SK-N-SH (cell line): ENCODE measurements at places on chromosomes 6 and 20. TPM values are rescaled to one million over a fixed set of nuclear protein-coding genes. Genes with fewer than 3 reads are reported as not detected.
A peak's percentile ranks its signal among the peaks of the same experiment; 100 is the strongest.

GRCh38 chr6:44508646-44509045, 121.1 kb downstream of the CDC5L start:
- no peak for DNase-seq

The THBD gene
- polyA plus RNA-seq, result 0.13 and 0.33 TPM in 2 replicates

GRCh38 chr20:13170771-13171170, 50.3 kb upstream of the ISM1 start:
- DNase-seq, result no peak

The OR2H2 gene
- not detected in 2 replicates for polyA plus RNA-seq

DNA sequence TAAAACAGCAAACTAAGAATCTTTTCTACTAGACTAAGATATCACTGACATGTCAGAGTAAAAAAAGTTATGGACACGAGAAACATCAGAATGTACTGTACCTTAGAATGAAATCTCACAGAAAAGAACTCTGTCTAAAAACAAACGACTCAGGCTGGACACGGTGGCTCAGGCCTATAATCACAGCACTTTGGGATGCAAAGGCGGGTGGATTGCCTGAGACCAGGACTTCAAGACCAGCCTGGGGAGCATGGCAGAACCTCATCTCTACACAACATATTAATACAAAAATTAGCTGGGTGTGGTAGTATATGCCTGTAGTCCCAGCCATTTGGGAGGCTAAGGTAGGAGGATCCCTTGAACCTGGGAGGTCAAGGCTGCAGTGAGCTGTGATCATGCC, 122.6 kb downstream of the PRND start:
- no peak for DNase-seq

DNA sequence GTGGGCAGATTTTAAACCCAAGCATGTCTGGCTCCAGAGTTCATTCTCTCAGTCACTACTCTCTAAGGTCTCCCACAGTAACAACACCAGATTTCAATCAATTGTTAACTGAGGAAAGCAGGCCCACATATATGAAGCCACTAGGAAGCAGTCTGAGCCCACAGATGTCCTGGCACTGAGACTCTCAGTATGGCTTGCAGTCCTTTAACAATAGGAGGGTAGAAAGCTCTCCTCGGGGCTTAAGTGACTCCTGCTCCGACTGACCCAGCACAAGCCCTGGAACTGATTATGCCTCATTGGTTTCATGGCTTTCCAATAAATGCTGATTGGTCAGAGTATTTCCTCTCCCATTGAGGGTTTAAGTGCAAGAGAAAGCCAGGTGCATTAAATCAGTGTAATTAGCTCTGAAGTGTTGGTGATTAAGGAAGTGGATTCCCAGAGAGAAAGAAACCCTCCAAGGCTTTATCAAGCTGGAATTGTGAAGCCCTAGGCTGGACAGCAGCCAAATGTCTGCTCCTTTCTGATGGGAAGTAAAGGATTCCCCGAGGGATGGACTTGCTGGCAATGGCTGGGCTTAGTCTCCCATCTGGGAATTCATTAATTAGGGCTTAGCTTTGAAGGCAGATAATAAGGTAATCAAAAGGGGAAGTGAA, 76.6 kb upstream of the PROKR2 start:
- peak; percentile 45 for DNase-seq
